T-cell (primary cell): ENCODE measurements at places on chromosomes 11 and 22. TPM values are rescaled to one million over a fixed set of nuclear protein-coding genes. Genes with fewer than 3 reads are reported as not detected.

- no peak for DNase-seq
These were observed 71.2 kb upstream of the SESN3 start for GRCh38 chr11:95302211-95302610.

- no peak for DNase-seq
These were observed 179.2 kb upstream of the MTMR2 start for GRCh38 chr11:96103102-96103501.

- DNase-seq = no peak
These were observed 133.5 kb downstream of the MYO18B start for GRCh38 chr22:25875461-25875860.

DNA sequence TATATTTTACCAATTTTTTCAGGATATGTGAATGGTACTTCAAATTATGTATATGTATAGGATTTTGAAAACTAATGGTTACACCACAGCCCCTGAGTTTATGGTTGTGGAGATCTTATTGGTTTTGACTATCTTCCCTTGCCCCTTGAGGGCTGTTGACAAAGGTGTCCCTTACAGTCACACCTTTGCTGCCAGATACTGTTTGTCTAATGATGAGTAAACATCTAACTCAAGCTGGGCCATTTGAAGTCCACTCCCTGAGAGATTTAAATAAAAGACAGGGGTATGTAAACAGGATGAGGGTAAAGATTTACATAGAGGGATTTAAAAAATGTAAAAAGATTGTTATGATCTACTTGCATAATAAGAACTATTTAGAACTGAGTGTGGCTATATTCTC lies 38.9 kb upstream of the LUZP2 start:
- DNase-seq = no peak

DNA sequence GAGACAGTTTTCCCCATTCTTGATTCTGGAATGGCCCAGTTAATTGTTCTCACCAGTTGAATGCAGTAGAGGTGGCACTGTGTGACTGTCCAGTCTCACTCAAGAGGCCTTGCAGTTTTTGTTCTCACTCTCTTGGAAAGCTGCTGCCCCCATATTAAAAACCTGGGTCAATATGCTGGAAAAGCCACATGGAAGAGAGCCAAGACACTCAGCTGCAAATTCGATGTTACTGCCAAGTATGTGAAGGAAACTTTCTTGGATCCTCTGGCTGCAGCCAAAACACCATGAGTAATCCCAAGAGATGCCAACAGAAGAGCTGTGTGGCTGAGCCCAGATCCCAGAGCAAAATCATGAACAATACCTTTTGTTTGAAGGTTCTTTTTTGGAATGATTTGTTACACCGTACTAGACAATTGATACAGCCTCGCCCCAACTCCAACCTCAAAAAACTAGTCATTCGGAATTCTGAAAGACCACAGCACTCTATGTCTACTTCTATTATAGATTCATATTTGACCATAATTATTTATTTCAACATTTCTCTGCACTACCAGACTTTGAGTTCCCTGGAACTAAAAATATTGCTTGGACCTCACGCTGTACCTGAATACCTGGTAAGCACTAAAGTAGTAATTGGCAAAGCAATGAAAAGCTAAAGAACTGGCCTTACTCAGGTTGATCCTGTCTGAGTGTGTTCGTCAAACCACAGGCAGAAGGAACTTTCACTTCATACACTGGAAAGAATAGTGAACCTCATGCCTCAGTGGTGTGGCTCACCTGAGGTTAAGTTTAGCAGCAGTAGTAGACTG lies 378.8 kb downstream of the ETS1 start:
- no peak for DNase-seq

DNA sequence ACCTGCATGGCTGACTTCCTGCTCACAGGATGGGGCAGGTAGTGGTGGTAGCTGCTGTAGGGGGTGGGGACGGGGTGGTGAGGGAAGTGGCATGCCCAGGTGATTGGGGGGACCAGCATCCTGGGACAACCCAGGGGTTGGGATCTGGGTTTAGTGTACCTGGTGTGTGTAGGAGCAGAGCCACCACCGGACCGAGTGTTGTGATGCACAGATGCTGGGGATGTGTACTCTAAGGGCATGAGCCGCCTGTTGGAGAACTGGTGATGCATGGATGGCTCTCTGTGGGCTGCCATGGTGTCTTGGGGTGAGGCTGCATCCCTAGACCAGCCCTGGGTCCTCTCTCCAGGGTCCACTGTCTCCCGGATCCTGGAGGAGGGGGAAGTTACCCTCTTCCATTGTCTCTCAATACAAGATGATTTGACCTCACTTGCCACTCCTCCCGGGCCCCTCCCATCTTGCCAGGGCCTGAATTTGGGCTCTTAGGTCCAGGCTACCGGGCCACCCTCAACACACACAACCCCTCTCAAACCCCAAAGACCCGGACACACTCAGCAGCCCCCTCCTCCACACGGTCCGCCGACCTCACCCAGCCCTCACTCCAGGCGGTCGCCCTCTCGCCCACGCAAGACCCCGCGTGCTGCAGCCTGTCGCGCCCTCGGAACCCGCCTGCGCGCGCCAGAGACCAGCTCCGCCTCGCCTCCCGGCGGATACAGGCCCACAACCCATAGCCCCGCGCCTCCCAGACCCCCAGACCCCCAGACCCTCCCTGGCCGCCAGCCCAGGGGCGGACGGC lies 619 bp downstream of the LRRC75B start:
- no peak for DNase-seq

DNA sequence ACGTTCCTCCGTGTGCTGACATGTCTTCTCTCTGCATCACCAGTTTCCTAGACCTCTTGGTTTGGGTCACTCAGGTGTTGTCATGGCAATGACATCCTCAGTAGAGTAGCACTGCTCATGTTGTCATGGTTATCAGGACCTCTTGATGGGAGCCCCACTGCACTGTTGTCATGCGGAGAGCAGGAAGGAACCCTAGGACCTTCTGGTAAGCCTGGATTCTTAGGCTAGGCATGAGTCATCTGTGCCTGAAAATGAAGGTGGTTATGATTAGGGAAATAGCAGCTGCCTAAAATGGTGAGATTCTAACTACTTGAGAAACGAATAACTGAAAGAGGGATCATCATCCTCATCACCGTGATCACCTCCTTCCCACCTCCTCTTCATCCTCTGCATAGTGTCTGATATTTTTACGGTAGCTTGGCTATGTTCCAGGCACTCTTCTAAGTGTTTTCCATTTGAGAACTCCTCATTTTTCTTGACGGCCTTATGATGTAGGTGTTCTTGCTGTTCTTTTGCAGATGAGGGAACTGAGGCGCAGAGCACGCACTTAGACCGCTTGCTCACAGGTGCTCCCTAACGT lies 858.4 kb downstream of the NTM start:
- no peak for DNase-seq

DNA sequence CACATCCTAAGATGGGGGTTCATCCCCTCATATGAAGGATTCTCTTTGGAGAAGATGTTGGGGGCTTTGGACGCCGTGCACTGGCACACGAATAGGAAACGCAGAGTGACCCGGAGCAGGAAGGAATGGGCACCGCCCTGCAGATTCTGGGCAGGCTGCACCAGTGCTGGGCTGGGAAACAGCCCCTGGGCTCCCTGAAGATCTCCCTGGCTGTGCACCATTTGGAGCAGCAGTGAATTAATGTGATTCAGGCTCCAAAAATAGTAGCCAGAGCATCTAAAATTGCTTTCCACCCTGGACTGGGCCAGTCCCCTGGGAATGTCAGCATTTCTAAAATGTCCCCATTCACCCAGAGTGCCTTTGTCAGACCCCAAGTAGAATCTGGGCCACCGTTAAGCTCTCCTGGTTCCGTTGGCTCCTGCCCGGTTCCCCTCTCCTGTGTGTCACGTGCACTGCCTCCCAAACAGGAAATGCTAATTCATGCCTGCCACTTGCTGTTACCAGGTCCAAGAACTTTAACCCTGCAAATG lies 18.6 kb downstream of the IRAG1 start:
- DNase-seq = no peak

- no peak for DNase-seq
These were observed 18.7 kb upstream of the ARHGAP32 start for GRCh38 chr11:129210831-129211181.

The KRTAP5-4 gene
- not detected for total RNA-seq

DNA sequence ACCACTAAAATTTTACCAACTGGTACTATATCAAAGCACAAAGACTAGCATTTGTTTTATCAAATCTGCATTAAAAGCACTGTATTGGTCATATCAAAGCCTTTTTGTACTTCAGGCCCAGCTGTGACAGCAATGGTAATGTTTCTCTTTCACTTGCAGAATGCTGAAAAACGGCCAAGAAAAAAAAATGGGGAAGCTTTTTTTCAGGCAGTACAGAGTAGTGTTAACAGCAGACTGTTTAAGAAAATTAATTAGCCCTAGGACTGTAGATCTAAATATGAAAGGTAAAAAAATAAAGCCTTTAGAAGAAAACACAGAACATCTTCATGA lies 33.3 kb downstream of the DENND5A start:
- no peak for DNase-seq

DNA sequence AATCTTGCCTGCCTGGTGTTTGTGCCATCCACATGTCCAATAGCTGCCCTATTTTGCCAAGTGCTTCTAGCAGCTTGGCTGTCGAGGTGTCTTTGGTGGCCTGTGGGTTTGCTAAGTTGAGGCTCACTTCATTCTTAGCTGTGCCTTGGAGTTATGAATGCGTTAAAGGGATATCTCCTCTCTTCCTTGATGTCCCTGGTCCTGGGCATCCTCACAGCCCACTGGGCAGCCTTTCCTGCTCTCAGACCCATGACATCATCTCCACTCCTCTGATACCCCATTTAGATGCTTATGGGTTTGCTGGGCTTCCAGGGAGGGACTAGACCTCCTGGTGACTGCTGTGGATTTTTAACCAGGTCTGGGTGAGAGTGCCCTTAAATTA lies 1.3 kb downstream of the LDLRAD3 start:
- DNase-seq = no peak

DNA sequence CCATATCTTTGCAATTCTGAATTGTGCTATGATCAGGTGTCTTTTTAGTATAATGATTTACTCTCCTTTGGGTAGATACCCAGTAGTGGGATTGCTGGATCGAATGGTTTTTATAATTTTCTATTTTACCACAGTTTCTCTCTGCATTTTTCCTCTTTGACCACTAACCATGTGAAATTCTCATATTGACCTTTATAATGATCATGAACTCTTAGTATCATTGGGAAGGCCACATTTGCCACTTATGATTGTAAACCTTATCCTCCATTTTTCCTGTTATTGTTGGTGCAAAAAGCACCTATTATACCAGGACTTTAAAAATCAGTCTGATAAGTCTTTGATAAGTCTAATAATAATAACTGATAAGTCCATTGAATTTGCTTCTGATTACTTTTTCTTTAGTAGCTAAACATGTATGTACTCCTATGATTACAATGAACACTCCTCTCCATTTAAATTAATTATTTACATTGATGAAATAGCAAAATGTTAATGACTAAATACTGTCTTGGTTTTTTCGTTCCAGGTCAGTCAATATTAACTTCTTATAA lies 9.6 kb downstream of the NEAT1 start:
- no peak for DNase-seq

The IL18 gene
- 0.43 TPM for total RNA-seq

DNA sequence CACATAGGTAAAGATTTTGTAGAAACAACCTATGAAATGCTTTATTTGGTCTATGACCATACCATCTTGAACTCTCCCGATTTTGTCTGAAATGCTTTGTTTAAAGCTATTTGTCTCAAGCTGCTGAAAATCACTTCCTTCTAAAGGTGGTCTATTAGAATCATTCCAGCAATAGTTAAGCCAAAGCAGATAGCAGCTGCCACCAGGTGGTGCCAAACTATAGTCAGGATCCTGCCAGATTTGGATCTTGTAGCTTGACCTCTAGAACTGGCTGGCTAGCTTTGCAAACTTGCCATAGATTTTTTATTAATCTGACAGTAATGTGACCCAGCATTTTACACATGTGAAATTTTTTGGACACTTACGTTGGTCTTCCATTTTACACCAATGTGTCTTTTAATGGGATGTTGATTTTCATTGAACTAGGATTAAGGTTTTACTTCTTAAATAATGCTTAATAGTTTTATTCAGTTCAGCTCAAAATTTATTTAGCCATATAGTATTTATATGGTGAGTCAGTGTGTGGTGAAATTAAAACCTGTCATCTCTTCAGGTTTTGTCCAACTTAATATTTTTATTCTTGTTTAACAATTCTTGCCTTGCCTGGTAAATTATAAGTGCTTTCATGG lies 19.7 kb downstream of the CTR9 start:
- DNase-seq = no peak

DNA sequence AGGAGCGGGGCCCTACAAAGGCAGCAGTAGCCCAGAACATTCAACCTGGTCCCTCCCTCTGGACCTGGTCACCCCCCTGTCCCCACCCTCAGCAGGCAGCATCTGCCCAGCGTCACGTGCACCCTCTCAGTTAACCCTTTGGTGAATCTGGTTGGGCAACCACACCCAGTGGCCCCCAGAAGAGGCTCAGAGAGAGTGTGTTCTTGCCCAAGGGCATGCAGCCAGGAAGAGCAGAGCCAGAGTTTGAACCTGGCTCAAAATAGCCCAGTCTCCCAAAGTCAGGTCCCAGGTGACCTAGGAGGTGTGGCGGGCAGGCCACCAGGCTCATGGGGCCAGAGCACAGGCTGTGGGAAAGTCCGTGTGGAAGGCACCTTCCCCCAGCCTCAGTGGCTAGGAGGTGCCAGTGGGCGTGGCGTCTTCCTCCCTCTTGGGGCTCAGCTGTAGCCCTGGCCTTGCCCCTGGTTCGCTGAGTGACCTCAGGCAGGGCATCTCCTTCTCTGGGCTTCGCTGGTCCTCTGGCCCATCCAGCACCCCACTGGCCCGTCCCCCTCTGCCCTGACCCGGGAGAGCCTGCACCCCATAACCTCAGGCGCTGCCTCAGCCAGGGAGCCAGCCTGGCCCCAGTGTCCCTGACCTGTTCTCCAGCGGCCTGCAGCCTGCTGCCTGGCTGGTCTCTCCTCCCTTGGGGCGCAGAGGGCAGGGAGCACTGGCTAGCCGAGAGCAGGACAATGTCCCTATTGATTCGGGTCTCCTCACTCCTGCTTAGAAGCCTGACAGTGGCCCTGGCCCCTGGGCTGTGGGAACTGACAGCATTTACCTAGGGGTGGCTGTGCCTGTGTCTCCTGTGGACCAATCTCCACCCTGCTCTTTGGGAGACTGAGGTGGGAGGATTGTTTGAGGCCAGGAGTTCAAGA lies 7.0 kb downstream of the ALDH3B1 start:
- DNase-seq = no peak
